Dermis lymphatic vessel endothelial cell (primary cell): ENCODE measurements at places on chromosomes 6 and 20. TPM values are rescaled to one million over a fixed set of nuclear protein-coding genes. Genes with fewer than 3 reads are reported as not detected.

Gene ARHGAP40
- total RNA-seq = not detected in 2 replicates

Gene GPX5
- total RNA-seq = not detected in 2 replicates

Gene LAMP5
- 6.3 and 7.8 TPM in 2 replicates for total RNA-seq

Gene GRM1
- under 0.01 and 0.09 TPM in 2 replicates for total RNA-seq

Gene BMP2
- total RNA-seq = 18.4 and 27.0 TPM in 2 replicates

Gene PRR18
- total RNA-seq = not detected in 2 replicates

Gene VNN1
- total RNA-seq = not detected in 2 replicates

Gene OR2B6
- 0.09 TPM in 1 of 2 replicates, not detected in the other for total RNA-seq

Gene CTAGE9
- total RNA-seq = not detected in 2 replicates

Gene KIAA1755
- 0.09 and 0.22 TPM in 2 replicates for total RNA-seq

Gene CNR1
- total RNA-seq = under 0.01 TPM in 1 of 2 replicates, not detected in the other

Gene RAB44
- total RNA-seq = not detected in 2 replicates

Gene MUC21
- not detected in 2 replicates for total RNA-seq

Gene FRS3
- 0.76 and 0.95 TPM in 2 replicates for total RNA-seq

Gene LTA
- not detected in 2 replicates for total RNA-seq

Gene SPATS1
- total RNA-seq = 0.09 TPM in 1 of 2 replicates, not detected in the other

Gene HDGFL1
- total RNA-seq = not detected in 2 replicates

Gene SYNJ2
- 17.0 and 18.0 TPM in 2 replicates for total RNA-seq

Gene FAM83C
- under 0.01 TPM in 1 of 2 replicates, not detected in the other for total RNA-seq

Gene KIF13A
- total RNA-seq = 21.8 and 26.2 TPM in 2 replicates

Gene EMILIN3
- under 0.01 and 0.11 TPM in 2 replicates for total RNA-seq

Gene SMOC2
- total RNA-seq = not detected in 2 replicates

Gene PRDM13
- total RNA-seq = not detected in 2 replicates
